ENCODE measurements at places on chromosomes 11 and 22.

DNA sequence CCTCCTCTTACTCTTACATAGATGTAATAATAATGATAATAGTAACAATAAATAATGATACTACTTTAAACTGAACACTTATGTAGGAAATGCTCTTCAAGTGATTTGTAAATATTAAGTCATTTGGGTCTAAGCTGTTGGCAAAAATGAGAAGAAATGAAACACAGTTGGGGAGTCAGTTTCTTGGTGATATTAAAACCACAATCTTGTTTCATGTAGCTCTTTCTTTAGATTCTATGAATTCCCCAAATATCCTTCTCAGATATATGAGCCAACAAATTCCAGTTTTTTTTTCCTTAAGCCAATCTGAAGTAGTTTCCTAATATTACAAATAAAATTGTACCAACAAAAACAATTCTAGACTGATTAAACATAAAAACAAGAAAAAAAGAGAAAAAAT lies 1115.6 kb upstream of the CNTN5 start:
- no peak for DNase-seq

- DNase-seq: no peak
Observed at GRCh38 chr11:10385696-10386095, 69.4 kb upstream of the AMPD3 start.

GRCh38 chr11:118321386-118322082 lies 17.0 kb downstream of the CD3E start:
- no peak for DNase-seq

GRCh38 chr11:129590753-129591475 lies 215.3 kb downstream of the BARX2 start:
- no peak for DNase-seq

DNA sequence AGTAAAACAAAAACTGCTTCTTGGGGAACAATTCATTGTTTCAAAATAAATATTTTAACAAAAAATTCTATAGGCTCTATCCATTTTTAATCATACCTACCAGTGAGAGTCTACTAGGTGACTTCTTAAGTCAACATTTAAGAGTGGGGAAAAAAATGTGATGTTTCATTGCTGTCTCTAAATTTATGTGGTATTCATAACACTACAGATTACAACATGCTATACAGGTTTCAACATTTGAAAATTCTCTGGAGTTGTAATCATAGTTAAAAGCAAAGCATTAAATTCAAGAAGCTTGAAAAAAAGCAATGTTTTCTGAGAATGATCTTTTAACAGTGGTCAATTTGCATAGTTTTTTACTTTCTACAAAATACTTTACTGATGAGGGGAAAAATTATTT lies 18.3 kb downstream of the SBF2 start:
- no peak for DNase-seq

- DNase-seq: peak; percentile 7
Observed at GRCh38 chr11:119774172-119774763, 45.3 kb upstream of the NECTIN1 start.

DNA sequence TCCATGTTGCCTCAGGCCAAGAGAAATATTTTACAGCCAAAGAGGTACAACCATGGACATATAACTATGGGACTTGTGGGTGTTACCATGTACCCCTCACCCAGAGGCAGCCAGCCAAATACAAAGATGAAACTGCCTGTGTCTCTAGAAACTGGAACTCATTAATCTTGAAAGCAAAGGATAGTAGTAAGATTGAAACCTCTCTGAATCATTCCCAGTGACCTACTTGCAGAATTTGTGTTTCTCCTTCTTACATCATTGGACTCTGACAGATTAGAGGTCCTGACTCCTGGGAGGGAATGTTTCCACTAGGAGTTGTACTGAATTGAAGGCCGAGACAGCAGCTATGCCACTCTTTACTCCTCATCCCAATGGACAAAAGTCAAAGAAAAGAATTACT lies 257.4 kb upstream of the UBASH3B start:
- peak; percentile 76 for DNase-seq

- no peak for DNase-seq
Observed at GRCh38 chr11:110153474-110153873, 60.3 kb downstream of the ZC3H12C start.

- peak; percentile 16 for DNase-seq
Observed at GRCh38 chr11:93330446-93330984, at the start of gene DEUP1. Gene DEUP1 (plus strand): TSS chr11:93330742. CDS start chr11:93332260, 1,518 bp downstream.

DNA sequence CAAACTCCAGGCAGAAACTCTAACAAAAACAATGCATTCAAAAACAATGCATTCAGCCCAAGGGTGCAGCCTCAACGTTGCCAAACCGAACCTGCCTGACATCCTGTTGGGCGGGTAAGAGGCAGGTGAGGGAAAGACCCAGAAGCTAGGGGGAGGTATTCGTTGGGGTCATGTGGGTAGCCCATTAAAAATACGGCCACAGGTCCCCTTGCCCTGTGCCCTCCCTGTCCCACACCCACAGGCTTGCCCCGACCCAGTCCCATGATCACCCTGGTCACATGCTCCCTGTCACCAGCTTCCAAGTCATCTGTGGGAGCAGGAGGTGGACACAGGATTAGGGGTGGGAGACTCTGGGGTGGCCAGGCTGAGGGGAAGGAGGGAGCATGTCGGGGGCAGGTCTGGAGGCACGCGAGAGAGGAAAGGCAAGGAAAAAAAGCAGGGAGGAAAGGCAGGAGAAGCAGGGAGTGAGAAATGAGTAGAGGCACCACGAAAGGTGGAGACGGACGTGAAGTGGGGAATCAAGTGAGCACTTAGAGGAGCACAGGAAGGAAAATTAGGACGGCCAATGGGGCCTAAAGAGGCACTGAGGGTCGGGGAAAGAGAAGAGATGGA lies 683 bp downstream of the PLA2G6 start:
- DNase-seq: peak; percentile 58

- DNase-seq: no peak
Observed at GRCh38 chr11:113400631-113401230, 13.2 kb downstream of the ANKK1 start.

DNA sequence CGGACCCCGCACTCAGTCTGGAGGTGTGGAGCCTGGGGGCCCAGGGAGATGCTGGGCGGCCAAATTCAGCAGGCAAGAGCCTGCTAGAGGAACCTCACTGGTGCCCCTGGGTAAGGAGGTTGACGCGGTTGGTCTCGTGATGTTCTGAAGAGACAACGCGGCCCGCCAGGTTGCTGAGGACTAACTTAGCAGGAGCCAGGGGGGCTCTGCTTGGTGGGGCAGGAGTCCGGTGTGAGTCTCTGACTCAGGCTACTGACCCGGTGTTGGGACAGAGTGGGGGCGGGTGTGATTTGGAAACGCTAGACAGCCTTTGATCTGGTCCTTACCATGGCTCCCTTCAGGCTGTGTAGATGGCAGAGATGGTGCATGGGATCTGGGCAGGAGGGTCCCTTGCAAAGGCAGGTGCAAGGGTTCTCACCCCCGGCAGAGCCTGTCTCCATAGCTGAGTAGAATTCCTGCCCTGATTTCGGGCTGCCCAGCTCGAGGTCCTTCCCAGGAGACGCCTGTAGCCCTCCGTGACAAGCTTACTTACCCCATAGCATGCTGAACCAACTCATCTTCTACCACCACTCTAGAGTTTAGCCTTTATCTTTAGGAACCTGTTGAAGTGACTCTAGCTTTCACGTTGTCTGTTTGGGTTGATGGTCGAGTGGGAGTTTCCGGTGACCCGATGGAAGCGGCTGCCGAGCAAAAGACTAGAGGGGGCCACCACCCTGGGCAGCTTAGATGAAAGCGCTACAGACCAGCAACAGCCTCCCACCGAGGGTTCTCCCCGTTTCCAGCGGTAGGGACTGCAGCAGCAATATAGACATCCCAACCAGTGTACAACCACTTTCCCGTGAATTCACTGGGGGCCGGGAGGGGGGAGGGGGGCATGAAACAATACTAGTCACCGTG lies 38.4 kb downstream of the KCNC1 start:
- no peak for DNase-seq

GRCh38 chr22:50670513-50670912 lies 2.1 kb upstream of the SHANK3 start:
- DNase-seq: no peak

DNA sequence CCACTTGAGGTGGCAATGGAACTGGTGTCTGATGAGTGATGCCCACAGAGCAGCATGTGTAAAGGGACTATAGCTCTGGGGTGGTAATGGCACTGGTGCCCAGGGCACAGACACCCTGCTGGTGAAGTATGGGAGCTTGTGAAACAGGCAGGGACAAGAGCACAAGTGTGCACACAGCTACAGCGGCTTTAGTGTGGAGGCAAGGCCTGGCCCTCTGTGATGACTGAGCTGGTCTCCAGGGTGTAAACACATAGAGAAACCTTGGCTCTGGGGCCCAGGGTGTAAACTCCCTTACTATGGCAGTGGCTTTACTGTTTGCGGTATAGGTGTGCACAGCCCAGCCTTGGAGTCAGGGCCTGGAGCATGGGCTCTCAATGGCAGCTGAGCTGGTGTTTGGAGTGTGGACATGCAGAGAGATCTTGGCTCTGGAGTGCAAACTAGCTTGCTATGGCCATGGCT lies 46.3 kb downstream of the BIRC2 start:
- DNase-seq: no peak

GRCh38 chr22:17832665-17833064 lies 58.4 kb upstream of the BID start:
- no peak for DNase-seq

DNA sequence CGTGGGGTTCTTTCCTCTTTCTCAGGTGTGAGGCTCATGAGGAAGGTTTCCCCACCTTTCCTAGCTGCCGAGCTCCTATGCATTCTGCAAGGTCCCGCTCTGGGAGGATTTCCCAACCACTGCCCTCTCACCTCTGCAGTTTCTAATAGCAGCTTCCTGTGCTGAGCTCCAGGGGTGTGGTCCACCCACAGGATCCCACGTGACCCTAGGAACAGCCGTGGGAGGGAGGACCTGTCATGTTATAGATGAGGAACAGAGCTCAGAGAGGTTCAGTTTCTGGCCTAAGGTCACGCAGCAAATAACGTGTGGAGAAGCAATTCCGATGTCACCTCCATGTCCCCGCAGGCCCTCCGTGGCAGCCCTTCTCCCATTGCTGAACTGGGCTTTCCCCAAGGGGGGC lies 38.5 kb downstream of the FLRT1 start:
- peak; percentile 28 for DNase-seq

DNA sequence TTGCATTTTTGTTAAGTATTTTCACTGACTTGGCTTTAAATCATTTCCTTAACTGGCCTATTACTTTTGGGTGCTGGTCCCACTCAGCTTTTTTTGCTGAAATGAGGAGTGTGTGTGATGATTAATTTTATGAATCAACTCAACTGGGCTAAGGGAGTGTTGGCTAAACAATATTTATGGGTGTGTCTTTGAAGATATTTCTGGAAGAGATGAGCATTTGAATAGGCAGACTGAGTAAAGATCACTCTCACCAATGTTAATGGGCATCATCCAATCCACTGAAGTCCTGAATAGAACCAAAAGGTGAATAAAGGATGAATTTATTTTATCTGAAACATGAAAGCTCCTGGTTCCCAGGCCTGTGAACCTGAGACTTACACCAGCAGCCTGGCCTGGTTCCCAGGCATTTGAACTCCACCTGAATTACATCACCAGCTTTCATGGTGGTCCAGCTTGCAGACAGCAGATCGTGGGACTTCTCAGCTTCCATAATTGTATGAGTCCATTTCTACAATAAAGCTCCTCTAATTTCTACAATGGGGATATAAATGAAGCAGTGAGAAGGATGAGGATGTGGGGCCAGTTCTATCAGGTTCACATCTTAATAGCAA lies 241.3 kb upstream of the ZC3H12C start:
- DNase-seq: no peak

DNA sequence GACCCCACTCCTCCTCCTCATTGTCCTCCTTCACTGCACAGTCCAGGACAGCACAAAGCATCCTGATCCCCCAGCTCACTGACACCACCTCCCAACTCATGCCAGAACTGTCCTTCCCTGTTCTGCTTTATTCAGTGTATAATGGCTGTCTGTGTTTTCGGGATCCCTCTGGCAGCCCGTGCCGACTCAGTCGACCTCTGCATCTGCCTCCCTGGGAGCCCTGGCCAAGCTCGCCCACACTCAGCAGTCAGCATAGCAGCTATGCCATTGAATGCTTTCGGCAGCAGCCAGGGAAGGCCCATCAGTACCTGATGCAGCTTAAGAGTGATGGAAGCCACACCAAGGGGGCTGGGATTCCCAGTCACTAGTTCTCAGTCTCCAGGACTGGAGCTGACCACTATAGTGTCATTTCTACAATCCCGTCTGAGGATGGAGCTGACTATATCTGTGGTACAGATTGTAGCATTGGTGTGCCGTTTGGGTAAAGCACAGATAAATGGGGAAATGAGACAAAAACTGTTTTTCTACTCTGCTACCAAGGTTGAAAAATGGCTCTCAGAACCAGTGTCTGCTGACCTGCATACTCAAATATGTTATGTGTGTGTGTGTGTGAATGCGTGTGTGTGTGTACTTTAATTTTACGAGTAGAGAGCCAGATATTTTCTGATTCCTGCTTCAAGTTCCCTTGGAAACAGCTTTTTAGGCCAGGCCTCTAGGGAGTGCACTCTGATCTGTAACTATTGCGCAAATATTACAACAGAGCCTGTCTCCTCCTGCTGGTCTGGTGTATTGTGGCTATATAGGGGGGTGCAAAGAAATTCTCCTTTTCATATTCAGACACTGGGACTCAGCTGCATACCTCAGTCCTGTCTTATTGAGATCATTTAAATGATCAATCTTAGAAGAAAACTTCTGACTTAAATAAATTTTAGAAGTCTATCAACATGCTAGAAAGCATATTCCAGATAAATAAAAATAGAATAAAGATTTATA lies 78.8 kb upstream of the TOP3B start:
- no peak for DNase-seq

DNA sequence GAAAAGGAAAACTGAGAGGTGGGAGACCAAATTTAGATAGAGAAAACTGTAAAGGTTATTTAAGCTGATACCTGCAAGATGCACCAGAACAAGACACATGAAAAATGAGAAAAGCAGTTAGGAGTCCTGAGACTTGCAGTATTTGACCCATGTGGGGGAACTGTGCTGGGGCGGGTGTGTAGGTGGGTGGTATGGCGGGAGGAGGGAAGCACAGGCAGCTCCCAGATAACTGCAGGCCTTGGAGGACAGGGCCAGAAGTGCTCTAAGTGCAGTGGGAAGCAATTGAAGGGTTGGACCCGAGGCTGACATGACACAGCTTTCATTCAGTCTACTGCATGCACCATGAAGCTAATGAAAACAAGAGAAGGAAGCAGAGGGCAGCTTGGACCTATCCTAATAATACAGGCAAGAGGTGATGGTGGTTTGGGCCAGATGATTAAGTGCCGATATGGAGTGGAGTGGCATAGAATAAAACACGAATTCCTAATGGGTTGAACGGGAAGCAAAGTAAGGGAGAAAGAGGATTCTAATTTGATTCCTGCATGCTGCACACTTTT lies 48.0 kb upstream of the ANO3 start:
- no peak for DNase-seq

DNA sequence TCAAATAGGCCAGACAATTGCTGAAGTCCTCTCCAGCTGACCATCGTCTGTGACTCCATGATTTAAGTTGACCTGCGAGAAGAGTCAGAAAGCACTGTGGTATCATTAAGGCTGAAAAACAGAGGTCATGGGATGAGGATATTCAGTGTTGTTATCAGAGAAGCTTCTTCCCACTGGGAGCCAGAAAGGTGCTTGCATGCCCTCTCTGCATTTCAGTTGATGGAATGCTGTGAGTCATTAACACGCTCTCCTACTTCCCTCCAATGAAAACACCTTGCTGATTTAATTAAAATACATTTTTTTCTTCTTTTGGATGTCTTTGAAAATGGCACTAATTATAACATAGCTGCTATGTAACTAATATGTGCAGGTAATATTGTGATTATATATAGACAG lies 667.0 kb downstream of the NTM start:
- no peak for DNase-seq

All from activated CD4-positive, alpha-beta T cell treated with anti-CD3 and anti-CD28 coated beads, Interleukin-10, Interleukin-2, amounts not matched to agents 100 ng/mL and 50 ng/mL, durations not matched to agents 16 hours and 8 hours (primary cell).